ENCODE measurements at places on chromosomes 12 and 14.

GRCh38 chr12:50666023-50666422, 97.9 kb upstream of the ATF1 start:
- ATAC-seq: no peak

DNA sequence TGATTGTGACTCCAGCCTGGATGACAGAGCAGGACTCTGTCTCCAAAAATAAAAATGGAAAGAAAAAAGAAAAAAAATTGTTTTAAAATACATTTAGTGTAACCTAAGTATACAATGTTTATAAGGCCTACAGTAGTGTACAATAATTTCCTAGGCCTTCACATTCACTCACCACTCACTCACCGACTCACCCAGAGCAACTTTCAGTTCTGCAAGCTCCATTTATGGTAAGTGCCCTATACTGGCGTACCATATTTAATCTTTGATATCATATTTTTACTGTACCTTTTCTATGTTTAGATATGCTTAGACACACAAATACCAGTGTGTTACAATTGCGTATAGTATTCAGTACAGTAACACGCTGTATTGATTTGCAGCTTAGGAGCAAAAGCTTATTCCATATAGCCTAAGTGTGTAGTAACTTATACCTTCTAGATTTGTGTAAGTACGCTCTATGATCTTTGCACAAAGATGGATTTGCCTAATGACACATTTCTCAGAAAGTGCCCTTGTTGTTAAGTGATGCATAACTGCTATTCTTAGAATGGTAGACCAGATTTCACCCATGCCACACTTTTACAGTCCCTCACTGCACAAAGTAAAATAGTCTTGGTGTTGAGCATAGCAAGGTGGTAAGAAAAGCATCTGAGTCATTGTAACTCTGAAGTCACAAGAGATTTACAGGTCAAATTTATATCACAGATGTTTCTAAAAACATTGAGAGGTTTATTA, 151.9 kb downstream of the LRRK2 start:
- no peak for ATAC-seq

DNA sequence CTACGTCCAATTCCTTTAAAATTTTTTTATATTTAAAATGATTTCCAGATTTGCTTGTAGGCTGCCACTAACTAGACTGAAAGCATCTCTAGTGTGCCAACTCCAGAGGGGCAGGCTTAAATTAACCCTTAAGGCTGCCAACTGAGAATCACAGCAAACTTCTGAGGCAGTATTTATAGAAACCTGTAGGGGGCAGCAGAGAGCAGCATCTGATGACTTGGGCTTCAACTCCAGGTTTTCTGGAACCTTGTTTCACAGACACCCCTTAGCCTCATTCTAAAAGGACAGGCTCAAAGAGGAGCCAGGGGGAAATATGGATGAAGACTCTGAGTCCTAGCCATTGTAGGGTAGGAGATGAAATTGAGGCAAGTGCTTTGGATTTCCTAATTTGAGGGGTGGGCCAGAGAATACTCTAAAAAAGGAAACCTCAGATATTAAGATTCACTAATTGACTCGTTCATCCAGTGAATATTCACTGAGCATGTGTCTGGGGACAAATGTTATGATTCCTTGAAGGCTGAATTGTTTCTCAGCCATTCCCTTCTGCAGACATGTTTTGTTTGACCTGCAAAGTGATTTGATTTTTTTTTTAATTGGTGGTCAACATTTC, 63.3 kb upstream of the HSPB8 start:
- ATAC-seq: no peak

DNA sequence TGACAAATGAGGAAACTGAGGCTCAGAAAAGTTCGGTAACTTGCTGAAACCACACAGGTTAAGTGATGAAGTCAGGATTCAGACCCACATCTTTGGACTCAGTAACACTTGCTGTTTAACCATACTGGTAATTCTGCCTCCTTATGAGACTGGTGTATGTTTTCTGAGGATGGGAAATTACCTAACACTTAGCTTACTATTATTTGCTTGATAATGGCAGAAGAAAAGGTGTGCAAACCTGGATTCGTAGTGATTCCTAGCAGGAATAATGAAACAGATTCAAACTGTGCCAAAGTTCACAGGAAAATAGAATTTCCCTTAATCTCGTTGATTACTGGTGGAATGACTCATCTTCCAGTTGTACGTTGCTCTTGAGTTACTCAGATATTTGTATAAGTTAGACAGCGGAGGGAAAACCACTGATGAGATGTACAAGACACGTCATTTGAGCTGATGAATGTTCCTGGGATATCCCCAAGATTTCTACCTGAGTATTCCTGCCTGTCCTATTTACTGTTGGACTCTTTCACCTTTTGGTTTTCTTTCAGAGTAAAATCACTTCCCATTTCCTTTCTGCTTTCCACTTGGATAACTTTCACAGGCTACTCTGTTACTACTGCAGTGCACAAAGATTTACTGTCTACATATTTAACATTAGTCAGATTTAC, 37.5 kb downstream of the PRORP start:
- peak; percentile 63 for ATAC-seq

DNA sequence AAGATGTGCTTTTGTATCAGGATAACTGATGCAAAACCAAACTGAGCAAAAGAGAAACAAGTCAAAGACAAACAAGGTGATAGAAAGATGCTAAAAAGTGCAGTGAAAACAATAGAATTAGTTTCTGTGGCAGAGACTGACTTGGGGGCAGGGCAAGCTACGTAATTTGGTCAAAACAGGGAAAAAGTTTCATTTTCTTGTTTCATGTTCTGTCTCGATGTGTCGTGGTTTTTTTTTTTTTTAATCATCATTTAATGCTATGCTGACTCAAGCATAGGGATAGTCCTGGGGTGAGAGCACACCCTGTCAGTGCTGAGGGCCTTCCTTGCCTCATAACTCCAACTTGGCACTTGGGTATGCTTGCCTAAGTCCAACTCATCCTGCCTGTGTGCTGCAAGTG, 144.1 kb upstream of the PTPRQ start:
- no peak for ATAC-seq

- no peak for ATAC-seq
Measured at GRCh38 chr12:48420039-48420775, 52.2 kb upstream of the ANP32D start.

DNA sequence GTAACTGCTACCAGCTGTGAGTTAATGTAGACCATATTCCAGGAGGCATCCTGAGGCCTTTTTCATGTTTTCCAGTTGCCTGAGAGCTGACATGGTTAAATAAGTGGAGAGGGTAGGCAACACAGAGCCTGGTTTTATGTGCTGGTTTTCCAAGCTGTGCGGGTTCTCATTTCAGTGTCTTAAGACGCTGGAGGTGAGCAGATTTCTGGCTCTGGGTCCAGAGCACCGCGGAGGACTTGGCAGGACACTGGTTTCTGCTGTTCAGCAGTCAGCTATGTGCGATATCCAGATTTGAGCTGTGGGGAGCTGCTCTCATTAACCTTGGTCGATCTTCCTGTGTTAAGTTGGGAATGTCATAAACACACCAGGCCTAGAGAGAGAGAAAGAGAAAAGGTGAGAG, 680.8 kb downstream of the BCL11B start:
- ATAC-seq: no peak

- no peak for ATAC-seq
Measured at GRCh38 chr14:54444681-54445080, 3.5 kb upstream of the CNIH1 start.

- no peak for ATAC-seq
Measured at GRCh38 chr12:80892597-80893445, 44.9 kb downstream of the LIN7A start.

DNA sequence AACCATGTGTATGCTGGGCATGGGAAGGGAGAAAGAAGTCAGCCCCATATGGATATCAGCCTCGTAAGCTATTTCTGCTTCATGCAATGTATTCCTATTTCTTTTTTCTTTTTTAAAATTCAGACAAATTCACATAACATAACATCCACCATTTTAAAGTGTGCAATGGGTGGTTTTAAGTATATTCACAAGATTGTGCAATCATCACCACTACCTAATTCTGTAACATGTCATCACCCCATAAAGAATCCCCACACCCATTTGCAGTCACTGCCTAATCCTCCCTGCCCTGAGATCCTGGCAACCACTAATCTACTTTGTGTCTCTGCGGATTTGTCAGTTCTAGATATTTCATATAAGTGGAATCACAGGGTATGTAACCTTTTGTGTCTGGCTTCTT, 9.5 kb downstream of the POMT2 start:
- ATAC-seq: no peak

- no peak for ATAC-seq
Measured at GRCh38 chr12:26255893-26256645, 60.7 kb downstream of the SSPN start.

- no peak for ATAC-seq
Measured at GRCh38 chr12:119730381-119730780, 62.4 kb downstream of the PRKAB1 start.

DNA sequence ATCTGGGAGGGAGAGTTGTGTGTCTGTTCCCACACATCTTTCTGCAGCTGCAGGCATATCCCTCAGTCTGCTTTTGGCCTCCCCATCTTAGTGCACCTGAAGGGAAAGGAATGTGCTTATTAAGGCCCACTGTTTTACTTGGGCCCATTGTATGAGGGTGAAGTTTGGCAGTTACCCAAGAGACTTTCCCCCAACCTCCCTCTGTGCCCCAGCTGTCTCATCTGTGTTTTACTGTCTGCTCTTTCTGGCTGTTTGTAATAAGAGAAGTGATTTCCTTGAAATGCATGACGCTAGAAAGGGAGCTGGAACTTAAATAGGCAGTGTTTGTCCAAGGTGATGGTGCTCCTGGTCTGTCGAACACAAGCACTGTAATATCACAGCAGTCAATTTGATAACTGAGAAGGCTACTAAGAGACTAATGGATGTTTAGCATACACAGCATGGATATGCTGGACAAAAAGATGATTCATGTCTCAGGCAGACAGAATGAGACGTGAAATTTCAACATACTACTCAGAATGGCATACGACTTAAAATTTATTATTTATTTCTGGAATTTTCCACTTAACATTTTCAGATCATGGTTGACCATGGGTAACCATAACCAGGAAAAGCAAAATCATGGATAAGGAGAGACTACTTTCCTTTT, 43.6 kb downstream of the FSCB start:
- ATAC-seq: no peak

GRCh38 chr12:16927259-16927658, 321.3 kb upstream of the LMO3 start:
- ATAC-seq: no peak

GRCh38 chr12:49198431-49199155, 9.7 kb upstream of the TUBA1A start:
- no peak for ATAC-seq

DNA sequence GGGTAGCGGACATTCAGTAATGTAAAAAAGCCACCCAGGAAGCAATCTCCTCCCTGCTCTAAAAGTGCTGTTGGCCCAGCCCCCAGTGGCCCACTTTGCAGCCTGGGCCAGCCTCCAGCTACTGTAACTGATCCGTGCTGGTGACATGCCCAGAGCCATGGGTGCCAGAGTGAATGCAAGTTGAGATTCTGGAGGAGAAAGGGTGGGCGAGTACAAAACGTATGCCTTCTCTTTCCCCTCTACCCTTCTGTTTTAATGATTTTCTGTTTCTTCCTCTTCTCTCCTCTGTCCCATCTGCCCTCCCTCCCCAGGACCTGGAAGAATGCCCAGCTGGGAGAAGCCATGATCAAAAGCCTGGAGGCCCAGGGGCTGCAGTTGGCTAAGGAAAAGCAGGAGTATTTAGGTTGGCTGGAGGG, 16.9 kb downstream of the PLEKHD1 start:
- ATAC-seq: no peak

DNA sequence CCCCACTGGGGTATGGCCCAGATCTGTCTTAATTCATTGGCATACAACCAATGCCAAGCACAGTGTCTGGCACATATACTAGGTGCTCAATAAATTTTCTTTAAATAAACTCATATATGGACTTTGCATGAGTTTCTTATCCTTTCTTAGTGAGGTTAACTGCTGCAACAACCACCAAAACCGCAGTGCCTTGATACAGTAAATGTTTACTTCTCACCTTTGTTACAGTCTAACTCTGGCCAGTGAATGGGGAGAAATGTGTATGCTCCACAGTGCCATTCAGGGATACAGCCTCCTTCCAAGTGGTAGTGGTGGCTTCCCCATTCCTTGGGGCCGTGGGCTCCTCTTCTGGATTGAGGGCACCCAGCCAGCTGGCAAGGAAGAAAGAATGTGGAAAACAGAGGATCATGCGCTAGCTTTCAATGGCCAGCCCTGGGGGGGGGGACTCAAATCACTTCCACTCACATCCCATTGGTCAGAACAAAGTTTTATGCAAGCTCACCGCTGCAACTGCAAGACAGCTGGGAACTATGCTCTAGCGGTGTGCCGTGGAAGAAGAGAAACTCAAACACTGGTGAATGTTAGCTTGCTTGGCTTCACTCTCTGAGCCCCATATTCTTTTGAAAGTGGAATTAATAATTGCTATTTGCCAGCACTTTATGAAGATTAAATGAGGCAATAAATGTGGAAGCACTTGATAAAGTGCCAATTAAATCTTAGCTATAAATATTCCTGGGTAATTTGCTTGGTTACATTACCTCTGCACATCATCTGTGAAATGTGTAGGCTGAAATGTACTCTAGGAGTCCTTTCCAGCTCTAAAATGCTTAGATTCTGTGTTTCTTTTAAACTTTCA, 51.0 kb upstream of the SOCS2 start:
- ATAC-seq: no peak

GRCh38 chr12:47876440-47876960, 28.3 kb downstream of the VDR start:
- ATAC-seq: no peak

- ATAC-seq: no peak
Measured at GRCh38 chr12:38711054-38711453, 194.3 kb downstream of the CPNE8 start.

GRCh38 chr12:106580671-106581508, 1.9 kb upstream of the RFX4 start:
- no peak for ATAC-seq

GRCh38 chr14:54257424-54257823, 139.4 kb upstream of the CDKN3 start:
- ATAC-seq: no peak
